Right ventricle myocardium inferior (tissue), 1 donor: ENCODE measurements at places on chromosomes 11 and 22.

- no peak for DNase-seq
Measured at GRCh38 chr11:119772076-119772475, 43.1 kb upstream of the NECTIN1 start.

- peak; percentile 66 for DNase-seq
Measured at GRCh38 chr11:133951327-133952198, 5.2 kb downstream of the IGSF9B start.

DNA sequence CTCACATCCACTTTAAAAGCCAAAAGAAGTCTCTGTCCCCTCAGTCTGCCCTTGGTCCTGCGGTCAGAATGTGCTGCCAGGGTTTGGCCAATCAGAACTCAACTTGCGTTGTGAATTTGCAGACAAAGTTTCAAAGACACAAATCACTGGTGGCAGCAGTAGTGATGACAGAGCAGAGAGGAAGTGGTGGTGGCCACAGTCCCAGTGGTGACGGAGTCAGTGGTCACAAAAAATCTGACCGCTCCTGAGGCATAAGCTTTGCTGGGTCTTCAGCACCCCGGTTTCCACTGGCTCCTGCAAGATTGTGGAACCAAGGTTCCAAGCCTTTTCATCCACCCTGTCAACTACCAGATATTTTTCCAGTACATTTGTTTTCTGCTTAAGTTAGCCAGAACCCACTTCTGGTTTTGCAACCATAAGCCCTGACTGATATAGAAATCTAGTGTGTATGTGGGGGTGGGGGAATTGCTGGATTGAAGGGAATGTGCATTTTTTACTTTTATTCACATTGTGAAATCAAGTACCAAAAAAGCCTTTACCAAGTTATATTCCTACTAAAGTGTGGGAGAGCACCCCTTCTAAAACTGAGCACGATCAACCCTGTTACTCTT is 112.3 kb downstream of the TMPRSS5 start:
- no peak for DNase-seq

GRCh38 chr11:79461144-79461543 is 20.3 kb upstream of the TENM4 start:
- DNase-seq, result no peak

DNA sequence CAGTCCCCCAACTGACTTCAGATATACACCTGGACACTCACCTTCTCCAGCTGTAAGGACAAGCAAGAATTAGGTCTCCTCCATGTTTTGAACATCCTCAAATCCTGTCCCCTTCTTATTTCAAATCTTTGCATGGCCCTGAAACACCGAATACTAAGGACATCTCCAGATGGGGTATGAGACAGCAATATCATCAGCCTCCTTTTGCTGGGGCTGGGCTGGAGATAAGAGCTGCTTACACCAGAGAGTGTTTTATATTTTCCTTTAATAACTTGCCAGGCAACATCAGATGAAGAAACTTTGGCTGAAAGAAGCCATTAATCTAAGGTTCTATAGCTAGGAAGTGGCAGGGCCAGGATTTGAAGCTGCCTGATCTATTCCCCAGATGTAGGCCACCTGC is 21.6 kb downstream of the TUG1 start:
- no peak for DNase-seq

DNA sequence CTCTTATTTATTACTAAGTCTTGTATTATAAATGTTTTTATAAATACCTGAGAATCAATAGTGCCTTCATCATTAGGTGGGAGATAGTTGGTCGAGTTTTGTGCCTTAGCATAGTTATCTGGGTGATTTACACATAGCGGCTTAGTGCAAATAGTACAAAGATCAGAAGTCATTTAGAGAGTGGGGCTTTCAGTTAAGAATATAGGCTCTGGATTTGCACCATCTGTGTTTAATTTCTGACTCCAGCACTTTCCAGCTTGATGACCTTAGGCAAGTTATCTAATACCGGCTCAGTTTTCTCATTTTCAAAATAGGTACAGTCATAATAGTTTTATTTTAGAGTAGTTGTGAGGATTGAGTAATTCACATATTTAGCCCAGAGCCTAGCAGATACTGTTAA is 26.4 kb downstream of the PDE3B start:
- DNase-seq, result no peak

- DNase-seq, result peak; percentile 96
Measured at GRCh38 chr22:31084811-31085492, 3.8 kb downstream of the SMTN start.

GRCh38 chr11:78359921-78360320 is 57.7 kb downstream of the GAB2 start:
- no peak for DNase-seq

GRCh38 chr11:115769891-115770290 is 265.7 kb upstream of the CADM1 start:
- no peak for DNase-seq

GRCh38 chr11:66454247-66454646 is 12.5 kb upstream of the PELI3 start:
- DNase-seq, result no peak

- no peak for DNase-seq
Measured at GRCh38 chr11:9861860-9862725, 198.2 kb downstream of the SWAP70 start.

DNA sequence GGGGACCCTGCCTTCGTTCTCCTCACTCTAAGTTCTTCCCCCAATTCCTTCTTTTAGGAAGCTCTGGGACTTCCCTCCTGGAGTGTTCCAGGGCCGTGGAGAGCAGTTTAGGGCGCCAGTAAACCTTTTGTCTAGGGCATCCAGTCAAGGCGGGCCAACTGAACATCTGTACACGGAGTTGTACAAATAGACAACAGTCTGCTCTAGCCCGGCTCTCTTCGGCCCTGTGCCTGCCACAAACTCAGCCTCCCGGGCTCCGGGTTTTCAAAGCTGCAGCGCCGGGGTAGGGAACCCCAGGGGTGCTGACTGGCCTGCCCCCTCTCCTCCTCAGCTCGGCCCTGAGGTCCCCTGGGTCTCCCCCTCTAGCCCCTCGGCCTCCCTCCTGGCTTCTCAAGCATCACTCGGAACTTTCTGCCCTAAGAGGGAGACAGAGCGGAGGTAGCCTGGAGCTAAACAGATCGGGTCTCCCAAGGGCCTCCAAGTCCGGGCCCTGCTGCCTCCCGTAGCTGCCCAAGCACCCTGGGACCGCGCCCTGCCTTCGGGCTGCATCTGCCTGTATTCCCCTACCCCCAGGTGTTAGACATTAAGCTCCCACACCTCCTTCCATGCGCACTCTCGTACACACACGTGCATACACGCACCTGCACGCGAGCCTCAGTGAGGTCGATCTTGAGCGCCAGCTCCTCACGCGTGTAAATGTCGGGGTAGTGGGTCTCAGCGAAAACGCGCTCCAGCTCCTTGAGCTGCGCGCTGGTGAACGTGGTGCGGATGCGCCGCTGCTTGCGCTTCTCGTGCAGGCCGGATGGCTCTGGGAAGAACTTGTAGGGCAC is 3.3 kb downstream of the PHOX2A start:
- DNase-seq, result peak; percentile 66

GRCh38 chr11:68370211-68371111 is 58.1 kb downstream of the LRP5 start:
- no peak for DNase-seq

DNA sequence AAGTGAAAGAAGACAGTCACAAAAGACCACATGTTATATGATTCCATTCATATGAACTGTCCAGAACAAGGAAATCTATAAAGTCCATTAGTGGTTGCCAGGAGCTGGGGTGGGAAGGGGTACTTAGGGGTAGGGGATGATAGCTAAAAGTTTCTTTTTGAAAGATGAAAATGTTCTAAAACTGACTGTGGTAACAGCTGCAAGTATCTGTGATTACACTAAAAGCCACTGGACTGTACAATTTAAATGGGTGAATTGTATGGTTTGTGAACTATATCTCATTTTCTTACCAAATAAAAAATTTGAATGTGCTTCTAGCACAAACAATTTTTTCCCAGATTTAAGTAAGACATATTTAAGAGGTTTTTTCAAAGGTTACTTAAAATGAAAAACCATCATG is 22.1 kb downstream of the CHKA start:
- DNase-seq, result no peak

DNA sequence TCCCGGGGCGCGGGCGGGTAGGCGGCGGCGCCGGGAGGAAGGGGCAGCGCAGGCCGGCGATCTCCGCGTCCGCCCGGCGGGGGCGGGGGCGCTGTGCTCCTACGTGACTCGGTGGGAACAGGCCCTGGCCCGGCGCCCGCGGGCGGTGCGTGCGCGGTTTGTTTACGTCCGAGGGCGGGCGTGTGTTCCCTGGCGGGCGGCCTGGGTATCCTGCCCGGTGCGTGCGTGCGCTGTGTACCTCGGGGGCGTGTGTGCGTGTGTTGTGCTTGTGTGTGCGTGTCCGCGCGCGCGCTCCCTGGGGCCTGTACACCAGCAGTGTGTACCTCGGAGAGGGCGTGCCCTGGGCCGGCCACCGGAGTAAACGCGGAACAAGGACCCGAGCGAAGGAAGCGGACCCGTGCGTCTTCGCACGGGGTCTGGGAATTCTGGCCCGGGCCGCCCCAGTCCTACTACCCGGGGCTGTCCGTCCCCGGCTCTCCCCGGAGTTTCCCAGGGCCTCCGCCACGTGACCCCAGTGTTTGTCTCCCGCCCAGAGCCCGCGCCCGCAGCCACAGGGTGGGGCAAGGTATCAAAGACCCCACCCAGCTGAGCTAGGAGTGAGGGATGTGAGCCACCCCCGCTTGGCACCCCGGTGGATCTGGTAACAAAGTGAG is 769 bp downstream of the MAFF start:
- DNase-seq, result peak; percentile 93

DNA sequence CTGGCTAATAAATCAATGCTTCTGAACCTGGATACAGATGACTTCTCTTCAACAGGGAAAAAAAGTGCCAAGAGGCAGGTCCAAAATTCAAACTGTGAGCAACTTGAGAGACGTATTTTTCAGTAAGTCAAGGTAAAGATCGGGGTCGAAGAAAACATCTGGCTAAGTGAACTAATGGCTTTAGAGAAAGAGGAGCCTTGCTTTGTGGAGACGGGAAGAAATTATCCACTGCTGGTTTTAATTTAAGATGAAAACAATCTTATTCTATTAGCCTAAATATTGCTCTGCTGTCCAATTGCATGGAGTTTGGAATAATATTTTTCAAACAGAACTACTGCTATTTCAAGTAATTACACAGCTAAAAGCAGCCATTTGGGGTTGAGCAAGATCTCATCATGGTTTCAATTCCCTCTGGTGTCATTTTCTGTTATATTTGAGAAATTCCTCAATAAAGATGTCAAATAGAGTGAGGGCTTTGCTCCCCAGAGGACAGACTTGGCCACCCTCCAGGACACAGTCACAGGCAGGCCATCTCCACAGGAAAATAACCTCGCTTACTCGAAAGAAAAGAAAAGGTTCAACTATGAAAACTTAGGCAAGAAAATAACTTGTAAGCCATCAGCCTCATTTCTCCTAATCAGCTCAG is 29.8 kb downstream of the SCUBE1 start:
- peak; percentile 73 for DNase-seq

- DNase-seq, result no peak
Measured at GRCh38 chr11:86760577-86760976, 39.8 kb upstream of the PRSS23 start.

- no peak for DNase-seq
Measured at GRCh38 chr11:28798286-28798685, 690.1 kb downstream of the METTL15 start.

DNA sequence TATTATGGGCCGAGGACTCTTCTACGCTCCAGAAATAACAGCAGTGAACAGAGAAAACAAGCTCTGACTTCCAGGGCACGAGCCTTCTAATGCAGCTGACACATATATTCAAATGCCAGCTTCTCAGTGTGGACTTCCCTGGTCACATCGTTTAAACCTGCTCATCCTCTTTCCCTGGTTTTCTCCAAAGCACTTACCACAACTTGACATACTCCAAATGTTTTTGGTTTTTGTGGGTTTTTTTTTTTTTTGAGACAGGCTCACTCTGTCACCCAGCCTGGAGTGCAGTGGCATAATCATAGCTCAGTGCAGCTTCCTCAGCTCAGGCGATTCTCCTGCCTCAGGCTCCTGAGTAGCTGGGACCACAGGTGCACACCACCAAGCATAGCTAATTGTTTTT is 105.5 kb downstream of the MICAL3 start:
- DNase-seq, result no peak

DNA sequence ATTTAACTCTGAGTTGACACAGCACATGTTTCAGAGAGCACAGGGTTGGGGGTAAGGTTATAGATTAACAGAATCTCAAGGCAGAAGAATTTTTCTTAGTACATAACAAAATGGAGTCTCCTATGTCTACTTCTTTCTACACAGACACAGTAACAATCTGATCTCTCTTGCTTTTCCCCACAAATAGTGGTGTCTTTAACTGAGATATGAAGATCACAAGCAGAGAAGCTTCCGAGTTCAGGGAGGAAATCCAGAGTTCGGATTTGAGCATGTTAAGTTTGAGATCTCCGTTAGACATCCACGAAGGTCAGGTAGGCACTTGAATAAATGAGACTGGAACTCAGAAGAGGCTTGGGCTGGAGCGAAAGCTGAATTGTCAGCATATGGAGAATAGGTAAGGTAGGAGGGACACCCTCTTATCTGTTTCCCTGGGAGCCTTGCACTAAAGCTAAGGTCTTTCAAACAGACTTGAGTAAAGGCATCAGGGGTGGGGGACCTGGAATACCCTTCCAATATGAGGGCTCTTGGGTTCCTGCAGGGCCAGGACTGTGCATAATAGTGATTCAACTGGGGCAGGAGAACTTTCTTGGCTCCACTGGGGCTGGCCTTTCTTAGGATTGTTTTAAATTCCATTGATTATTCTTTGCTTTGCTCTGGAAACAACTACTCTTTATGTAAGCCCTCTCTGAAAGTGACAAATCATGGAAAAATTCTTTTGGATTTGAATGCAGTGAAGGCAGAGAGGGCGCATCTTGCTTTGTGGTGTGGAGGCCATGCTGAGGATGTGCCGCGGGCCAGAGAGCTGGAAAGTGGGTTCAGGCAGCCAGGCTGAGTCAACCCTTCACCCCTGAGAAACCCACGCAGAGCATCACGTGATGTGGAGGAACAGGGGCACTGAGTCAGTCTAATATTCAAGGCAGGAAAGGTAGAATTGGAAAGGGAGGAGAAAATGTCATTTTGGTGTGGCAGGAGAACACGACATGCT is 62.7 kb upstream of the AMPD3 start:
- DNase-seq, result no peak

- DNase-seq, result no peak
Measured at GRCh38 chr22:17905445-17905844, 118.9 kb downstream of the MICAL3 start.

- no peak for DNase-seq
Measured at GRCh38 chr22:21865041-21865440, 2.4 kb downstream of the MAPK1 start.

DNA sequence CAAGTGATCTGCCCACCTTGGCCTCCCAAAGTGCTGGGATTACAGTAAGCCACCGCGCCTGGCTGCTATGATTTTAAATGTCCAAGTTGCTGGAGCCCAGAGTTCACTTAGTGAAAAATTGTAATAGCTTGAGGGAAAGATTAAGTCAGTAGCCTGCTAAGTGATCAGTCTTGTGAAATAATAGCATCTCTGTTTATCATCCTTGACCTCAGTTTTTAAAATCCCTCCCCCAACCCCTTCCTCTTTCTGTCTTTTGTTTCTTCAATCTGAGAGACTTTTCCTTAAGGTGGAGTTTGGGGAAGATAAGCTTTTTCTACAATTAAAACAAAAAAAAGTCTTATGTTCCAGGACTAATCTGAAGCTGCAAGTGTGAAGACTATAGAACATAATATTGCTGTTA is 6.4 kb downstream of the HIPK3 start:
- DNase-seq, result no peak
